Aorta (tissue), 5 donors: ENCODE measurements at places on chromosomes 3 and 15.

- no peak for DNase-seq
Measured at GRCh38 chr3:85539232-85539631, 580.4 kb downstream of the CADM2 start.

DNA sequence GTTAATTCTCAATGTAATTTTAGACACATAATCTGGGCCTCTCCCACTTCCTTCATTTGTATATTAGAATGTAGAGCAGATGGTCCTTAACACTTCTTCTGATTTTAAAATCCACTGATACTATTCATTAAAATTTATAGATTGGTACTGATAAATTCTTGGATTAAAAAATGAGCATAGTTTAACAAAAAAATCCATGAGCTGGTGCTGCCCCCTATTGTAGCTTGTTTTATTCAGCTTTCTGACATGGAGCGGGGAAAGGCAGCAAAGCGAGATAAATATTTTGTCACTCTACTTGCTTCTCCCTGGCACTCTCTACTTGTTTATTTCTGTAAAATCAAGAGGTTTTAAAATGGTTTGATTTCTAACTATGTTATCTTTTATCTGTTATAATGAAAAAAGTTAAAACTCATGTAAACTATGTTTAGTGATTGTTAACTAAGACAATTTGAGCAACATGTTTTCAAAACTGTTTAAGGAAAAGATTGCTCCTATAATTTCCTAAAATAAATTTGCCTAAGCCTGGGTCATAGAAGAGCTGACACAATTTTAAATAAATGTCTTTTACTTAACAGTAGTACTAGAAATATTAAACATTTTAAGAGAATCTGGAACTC is 26.5 kb upstream of the PLOD2 start:
- no peak for DNase-seq

DNA sequence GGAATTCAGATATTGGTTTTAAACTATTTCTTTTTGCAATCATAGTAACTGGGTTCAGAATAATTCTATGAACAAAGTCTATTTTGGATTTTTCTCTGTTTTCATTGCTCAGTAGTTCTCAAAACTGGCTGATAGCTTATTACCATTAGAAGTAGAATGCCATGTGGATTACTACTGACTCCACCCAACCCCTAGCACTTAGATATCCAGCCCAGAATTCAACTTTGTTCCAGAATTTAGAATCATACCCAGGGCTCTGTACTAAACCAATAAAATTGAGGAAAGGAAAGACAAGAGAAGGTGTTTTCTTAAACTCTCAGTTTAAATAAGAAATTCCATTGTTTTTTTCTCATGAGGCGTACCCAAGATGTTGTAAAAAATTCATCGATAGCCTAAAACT is 39.0 kb upstream of the ABHD10 start:
- no peak for DNase-seq

DNA sequence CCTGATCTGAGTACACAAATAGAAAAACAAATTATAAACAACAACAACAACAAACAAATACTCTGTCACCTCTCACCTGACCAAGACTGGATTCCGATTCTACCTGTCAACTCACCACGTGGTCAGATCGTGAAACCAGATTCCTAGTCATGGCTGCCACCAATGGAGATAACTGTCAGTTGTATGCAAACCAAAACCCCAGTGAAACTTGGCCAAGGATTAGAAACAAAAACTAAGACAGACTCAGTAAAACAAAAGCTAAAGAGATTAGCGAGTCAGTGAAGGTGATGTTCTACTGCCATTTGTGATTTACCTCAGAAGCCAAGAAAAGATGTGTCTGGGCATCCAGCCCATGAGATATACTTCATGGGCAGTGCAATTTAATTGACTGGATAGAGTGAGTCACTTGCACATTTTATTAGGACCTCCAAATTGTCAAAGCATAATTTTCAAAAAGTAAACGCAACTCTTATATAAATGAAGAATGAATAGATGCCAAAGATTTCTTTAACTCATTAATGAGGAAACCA is 31.1 kb downstream of the PHLDB2 start:
- no peak for DNase-seq

DNA sequence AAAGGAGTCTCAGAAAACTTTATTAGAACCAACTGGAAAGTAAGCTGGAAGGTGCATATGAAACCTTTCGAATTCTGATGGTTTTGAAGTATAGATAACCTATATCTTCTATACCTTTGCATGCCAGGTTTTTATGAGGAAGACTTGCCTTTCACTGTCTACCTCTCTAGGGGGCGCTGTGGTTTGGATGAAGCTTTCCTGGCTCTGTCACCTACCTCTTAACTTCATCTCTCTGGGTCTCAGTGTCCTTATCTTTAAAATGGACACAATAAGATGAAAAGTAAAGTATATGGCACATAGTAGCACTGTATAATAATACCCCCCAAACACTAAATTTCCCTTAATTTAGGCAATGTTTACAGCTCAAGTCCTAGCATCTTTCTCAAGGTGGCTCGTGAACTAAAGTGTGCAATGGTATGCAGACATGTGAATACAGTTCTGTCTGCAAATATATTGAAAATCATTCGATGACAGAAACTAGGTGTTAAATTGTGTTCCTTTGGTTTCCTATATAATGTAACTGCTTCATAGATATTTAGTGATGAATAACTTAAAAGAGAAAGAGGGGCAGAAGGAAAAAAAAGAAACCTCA is 314.3 kb downstream of the CHST2 start:
- no peak for DNase-seq

GRCh38 chr3:154972951-154973350 is 107.2 kb upstream of the MME start:
- no peak for DNase-seq

GRCh38 chr3:184912163-184912562 is 100.2 kb downstream of the VPS8 start:
- DNase-seq = no peak

DNA sequence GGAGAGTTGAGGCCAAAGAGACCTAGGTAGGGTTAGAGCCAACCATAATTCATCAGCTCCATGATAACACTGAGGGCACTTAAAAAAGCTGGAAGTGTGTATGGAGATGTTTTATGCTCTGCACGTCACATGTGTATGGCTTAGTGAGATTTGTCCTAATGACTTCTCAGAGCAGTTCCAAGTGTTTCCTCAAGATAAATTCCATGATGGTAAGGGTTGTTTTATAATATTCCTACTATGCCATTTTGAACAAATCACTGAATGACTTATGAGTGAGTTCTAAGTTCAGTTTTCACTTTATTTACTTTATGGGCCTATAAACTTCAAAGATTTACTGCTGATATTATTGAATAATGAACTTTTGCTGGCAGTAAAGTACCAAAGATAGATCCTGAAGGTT is 28.1 kb downstream of the TEX9 start:
- DNase-seq = no peak

- DNase-seq = no peak
Measured at GRCh38 chr15:83474578-83474977, 27.4 kb downstream of the SH3GL3 start.

GRCh38 chr3:146189519-146190173 is 28.7 kb upstream of the PLOD2 start:
- no peak for DNase-seq

DNA sequence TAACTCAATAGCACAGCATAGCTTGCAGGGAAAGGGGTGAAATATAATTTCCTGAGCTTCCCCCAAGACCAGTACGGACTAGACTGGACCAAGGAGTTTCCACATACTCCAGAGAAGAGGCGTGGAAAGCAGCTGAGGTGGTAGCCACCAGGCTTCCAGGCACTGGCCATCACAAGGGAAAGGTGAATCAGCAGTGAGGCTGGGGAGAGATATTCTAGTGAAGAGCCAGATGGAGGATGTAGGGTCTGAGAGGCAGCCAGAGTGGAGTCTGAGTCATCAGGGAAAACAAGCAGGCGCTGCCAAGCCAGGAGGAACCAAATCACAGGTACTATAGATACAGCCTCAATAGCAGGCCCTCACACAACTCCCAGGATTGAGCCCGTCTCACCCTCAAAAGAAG is 9.6 kb upstream of the RASA2 start:
- DNase-seq = no peak

DNA sequence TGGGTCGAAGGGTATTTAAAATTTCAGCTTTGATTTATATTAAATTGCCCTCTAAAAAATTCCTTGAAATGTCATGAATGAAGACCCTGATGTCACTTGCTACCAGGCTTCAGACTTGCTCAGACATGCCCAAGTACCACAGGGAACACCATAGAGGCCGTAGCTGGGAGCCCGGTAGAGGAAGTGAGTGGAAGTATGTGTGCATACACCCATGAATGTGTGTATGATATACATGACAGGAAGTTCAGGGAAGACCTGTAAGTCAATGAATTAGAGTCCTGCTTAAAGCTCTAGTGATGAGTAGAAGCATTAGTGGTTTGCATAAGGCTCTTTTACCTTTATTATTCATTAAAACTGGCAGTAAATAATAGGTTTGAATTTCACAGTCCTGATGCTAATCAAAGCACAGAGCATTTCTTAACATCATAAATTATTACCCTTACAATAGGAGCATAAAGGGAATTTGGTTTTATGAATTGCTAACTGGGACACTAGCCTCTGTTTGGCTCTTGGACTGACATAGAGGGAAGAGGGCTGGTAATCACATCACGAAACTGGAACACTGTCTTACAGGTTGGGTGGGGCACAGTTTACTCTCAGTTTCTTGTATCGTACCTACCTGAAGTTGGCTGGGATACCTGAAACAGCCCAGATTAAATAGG is 144.4 kb downstream of the CHST2 start:
- DNase-seq = no peak

- no peak for DNase-seq
Measured at GRCh38 chr15:96395687-96396086, 65.2 kb downstream of the NR2F2 start.

DNA sequence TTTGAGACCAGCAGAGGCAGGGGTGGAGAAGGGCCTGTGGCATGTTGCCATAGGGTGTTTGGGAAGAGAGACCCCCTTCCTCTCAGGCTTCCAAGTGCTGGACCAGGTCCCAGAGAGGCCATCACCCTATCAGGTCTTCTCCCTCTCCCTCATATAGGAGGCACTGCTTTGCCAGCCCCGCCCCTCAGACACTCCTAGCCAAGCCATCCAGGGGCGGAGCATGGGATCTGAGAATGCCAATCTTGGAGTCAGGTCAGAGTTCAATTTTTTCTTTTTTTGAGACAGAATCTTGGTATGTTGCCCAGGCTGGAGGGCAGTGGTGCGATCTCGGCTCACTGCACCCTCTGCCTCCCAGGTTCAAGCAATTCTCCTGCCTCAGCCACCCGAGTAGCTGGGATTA is 32.7 kb downstream of the CRABP1 start:
- no peak for DNase-seq

- no peak for DNase-seq
Measured at GRCh38 chr15:54345827-54346226, 367.6 kb downstream of the UNC13C start.
